Umbilical cord (tissue), 2 donors: ENCODE measurements at places on chromosomes 5 and 9.

DNA sequence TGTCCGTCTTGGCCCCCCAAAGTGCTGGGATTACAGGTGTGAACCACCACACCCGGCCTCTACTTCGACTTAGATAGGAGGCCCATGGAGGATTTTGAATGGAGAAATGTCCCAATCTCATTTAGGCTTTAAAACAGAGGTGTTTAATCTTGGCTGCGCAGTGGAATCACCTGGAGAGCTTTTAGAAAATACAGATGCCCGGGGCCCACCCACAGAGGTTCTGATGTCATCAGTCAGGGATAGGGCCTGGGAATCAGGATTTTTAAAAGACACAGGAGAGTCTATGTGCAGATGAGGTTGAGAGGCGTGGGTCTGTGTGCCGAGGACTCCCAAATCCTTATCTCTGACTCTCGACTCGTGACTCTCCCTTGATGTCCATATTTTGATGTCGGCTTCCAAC, 124.0 kb upstream of the BOD1 start:
- DNase-seq: no peak

DNA sequence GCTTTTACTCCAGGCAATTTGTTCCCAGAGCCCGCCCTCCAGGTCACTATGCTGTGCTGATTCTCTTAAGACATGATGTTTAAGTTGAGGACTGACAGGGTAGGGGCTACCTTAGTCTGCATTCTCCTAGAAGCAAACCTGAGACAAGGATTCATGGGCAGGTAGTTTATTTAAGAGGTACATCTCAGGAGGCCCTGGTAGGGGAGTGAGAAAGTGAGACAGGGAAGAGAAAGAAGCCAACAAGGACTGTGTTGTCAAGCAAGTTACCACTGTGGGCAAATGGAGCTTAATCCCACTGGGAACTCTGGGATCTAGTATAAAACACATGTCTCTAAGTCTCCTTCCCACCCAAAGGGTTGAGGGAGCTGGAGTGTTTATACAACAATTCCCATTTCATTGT, 43.6 kb upstream of the FSTL4 start:
- DNase-seq: no peak

DNA sequence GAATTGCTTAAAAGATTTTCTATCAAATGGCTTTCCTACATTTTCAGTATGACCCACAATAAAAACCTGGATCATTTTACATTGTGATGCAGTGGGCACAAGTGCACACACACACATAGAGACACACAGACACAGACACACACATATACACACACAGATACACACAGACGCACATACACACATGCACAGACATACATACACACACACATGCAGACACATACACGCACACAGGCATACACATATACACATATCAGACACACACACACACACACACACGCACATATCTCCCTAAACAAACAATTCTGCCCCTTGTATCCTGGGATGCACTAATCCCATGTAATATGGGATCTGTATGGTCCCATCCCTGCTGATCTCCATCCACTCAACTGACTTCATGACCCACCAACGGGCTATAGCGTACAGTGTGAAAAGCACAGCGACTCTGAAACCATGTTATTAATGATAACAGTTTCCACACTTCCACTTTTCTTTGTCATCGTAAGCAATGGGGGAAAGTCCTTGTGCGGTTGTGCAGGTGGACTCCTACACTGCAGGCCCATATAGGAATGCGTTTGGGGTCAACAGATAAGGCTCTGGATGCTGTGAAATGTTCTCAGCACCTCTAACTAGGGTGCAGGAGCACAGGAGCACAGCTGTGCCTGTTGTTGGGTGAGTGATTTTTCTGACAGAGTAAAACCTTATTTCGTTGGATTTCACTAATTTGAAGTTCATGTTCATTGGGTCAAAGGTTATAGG, 52.7 kb downstream of the DAP start:
- no peak for DNase-seq

DNA sequence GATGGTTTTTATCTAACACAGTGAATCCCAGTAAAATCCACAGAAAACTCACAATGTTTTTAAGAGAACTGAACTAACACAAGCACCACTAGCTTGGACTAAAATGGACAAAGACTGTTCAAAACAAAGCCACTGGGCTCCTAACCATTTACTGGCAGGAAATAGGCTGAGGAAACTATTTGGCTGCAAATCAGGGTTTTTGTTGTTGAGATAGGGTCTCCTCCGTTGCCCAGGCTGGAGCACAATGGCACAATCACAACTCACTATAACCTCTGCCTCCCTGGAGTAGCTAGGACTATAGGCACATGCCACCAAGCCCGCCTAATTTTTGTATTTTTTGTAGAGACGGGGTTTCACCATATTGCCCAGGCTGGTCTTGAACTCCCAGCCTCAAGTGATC, 99.7 kb downstream of the THBS4 start:
- DNase-seq: no peak

GRCh38 chr9:27292659-27293405, 4.1 kb downstream of the EQTN start:
- peak; percentile 40 for DNase-seq

DNA sequence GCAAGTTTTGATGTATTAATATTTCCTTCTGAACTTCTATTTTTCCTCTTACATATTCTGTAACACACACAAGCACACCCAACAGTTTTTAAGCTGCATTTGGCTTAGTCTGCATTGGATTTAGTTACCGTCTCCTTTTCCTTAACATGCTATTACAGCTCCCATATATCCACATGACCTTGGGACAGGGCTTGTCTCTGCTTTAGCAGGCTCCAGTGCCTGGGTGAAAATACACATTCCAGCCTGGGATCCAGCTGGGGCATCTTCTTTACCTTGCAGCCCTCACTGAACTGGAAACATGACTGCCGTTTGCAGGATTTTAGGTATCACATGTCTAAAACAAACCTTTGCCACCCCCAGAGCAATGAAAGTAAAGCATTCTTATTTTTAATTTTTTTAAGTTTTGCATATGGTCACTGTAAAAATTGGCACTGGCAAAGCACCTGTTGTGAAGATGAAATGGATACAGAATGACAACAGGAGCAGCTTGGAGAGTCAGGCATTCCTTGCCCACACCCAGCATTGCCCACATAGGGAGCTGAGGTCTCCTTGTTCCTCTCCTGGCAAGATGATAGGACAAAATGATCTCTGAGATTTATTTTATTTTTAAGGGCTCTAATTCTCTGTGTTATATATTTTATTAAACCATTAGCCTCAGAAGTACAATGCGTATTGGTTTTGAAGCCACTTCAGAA, 4.0 kb downstream of the GADD45G start:
- no peak for DNase-seq

DNA sequence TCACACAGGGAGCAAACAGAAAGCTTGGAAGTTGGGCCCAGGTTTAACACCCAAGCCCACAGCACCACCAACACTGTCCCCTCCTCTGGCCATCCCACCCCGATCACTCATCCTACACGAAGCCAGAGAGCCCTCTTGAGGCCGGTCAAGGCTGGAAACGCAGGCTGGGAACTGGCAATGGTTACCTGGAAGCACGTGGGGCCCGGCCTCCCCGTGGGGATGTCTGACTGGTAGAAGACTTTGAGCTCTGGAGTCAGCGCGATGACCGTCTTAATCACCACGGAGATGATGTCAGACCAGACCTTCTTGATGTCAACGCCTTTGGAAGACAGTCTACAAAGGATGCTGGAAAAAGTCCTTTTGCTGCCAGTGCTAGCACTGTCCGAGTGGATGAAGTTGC, 104.1 kb downstream of the TTLL11 start:
- no peak for DNase-seq

DNA sequence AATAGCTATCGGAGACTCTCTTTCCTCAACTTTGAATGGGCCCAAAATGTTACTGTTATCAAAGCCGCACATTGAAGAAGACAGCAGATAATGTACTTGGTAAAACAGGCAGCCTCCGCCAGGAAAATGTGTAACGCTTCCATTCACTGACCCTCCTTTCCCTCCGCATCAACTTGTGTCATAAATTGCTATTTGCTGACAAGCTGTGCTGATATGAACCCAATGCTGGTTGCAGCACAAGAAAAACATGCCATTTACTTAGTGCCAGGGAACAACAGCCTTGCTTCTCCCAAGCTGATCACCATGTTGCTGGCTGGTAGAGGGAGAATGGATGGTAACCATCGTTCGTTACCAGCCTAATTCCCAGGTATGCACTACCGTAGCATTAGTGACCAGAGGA, 162.6 kb upstream of the PPP1R2B start:
- peak; percentile 28 for DNase-seq

GRCh38 chr5:78649211-78649695, 681 bp upstream of the LHFPL2 start:
- peak; percentile 54 for DNase-seq

GRCh38 chr5:80125962-80126480, 90.9 kb downstream of the THBS4 start:
- peak; percentile 60 for DNase-seq

- DNase-seq: no peak
Measured at GRCh38 chr9:89803403-89803802, 198.6 kb downstream of the GADD45G start.

DNA sequence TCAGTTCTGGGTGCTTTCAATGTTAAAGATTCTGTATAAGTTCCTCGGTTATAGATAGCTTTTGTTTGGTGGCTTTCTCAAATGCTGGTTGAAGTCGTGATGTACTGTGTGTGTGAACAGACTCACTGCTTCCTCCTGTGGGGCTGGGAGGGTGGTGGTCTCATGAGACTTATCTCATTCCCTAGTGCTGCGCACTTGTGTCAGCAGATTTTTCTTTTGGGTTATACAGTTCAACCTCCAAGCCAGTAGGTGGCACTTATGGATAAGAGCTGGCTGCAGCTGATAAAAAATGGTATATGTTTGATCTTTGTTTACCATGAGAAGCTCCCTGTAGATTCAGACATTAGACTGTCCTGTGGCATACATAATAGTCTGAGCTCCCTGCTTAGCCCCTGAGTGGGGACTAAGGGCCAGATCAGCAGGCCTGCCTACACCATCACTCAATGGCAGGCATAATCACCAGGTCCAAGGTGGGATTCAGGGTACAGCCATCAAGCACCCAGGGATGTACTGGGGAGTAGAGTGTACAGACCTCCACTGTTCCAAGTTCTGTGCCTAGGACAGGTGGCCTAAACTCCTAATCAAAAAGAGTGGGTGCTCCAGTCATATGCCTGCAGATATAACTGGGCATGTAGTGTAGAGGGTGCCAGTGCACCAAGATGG, 174.2 kb downstream of the OXCT1 start:
- no peak for DNase-seq

GRCh38 chr5:175830586-175831300, 40.6 kb upstream of the CPLX2 start:
- DNase-seq: no peak

DNA sequence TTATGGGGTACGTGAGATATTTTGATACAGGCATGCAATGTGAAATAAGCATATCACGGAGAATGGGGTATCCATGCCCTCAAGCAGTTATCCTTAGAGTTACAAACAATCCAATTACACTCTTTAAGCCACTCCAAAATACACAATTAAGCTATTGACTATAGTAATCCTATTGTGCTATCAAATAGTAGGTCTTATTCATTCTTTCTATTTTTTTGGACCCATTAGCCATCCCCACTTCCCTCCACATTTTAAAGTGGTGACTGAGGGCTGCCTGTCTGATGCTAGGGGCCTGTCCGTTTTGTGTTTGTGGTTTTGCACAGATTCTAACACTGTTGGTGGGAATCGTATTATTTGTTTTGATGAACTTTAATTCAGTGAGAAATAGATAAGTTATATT, 129.7 kb upstream of the DHFR start:
- no peak for DNase-seq

- DNase-seq: no peak
Measured at GRCh38 chr5:171770153-171770552, 15.5 kb upstream of the SMIM23 start.

DNA sequence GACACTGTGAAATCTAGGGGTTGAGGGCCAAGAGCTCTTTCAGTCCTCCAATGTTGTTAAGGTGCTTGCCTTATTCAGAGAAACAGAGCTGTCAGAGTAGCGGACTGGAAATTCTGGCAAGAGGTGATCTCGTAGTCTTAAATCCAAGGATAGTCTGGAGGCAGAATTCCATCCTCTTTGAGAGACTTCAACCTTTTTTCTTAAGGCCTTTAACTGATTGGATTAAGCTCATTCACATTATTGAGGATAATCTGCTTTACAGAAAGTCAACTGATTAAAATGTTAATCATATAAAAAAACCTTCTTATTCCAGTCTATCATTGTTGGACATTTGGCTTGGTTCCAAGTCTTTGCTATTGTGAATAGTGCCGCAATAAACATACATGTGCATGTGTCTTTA, 243.1 kb upstream of the COX7C start:
- DNase-seq: no peak

- peak; percentile 56 for DNase-seq
Measured at GRCh38 chr9:83583151-83584014, 39.6 kb upstream of the IDNK start.

GRCh38 chr5:54249210-54250028, 61.0 kb downstream of the ARL15 start:
- no peak for DNase-seq

GRCh38 chr9:3676766-3677165, 151.0 kb upstream of the RFX3 start:
- DNase-seq: no peak

GRCh38 chr9:123296174-123296573, 27.8 kb upstream of the STRBP start:
- no peak for DNase-seq

GRCh38 chr5:26023361-26023760, 1015.0 kb downstream of the CDH9 start:
- no peak for DNase-seq

DNA sequence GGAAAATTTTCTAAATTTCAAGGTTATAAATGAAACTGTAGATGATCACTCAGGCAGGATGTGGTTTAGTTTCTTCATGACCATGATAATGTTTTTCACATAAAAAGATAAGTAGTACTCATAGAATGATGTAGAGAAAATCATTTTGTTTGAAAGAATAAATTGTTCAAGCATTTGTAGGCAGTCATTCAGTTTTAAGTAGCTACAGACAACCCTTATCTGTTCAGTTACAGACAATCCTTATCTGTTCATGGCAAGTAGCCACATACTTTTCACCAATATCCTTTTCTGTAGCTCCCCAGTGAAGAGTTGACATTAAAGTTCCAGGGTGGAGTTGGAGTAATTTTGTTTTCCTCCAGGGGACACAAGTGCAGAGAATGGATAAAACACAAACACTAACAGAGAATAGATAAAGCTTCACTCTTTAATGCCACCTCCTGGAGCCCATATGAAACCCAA, 278.1 kb upstream of the TNC start:
- DNase-seq: peak; percentile 44

DNA sequence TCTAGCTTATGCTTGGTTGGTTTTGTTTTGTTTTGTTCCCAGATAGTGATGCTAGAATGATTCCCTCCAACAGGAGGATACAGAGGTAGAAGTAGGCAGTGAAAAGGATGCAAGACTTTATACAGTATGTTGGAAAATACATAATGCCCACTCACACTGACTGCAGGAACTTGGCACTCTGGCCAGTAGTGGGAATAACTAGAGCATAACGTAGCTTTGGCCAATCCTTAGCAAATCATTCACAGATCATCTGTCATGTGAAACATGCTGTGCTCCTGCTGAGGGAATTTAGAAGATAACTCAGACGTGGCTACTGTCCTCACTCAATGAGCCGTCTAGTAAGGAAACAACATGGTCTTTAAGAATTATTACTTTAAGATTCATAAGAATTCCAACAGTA, 13.5 kb downstream of the CFAP90 start:
- DNase-seq: peak; percentile 8
